Mesothelial cell of epicardium (in vitro differentiated cells): ENCODE measurements at places on chromosomes 1 and 21. TPM values are rescaled to one million over a fixed set of nuclear protein-coding genes. Genes with fewer than 3 reads are reported as not detected.
A peak's percentile ranks its signal among the peaks of the same experiment; 100 is the strongest.

DNA sequence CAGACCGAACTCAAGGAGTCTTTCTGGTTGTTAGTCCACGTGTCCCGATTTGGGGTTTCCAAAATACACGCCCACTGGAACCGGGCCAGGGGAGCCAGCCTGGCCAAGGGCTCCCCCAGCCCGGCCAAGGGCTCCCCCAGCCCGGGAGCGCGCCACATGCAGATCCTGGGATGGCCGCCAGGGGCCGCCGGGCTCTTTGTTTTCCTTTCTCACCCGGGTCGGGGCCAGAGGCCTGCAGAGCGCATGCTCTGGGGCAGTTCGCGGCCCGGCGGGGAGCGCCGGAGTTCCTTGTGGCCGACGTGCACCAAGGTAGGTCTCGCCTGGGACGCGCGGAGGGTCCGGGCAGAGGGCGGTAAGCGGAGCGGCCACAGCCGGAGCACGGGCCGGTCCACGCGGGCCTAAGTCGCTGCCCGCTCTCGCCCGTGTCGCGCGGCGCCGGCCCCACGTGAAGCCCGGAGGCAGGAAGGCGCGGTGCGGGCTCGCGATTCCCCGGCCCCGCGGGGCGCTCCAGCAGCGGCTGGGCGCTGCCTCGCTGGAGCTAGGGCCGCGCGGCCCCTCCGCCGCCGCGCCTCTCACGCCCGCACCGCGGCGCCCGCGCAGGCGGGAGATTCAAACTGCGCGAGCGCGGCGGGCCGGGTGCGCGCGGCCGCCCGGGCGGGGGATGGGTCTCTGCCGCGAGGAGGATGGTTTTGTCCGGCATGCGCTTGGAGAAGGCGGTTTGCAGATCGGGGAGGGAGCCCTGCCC, 12.3 kb downstream of the RCC1 start:
- H3K27me3 ChIP-seq: no peaks in the 10 kb centered on the region
- peaks cover 21% of the 10 kb centered on the region for H3K4me1 ChIP-seq
- peak; percentile 81 for DNase-seq
- H3K4me3 ChIP-seq: peak overlapping the region; percentile 80
- peaks cover 5% of the 10 kb centered on the region for H3K36me3 ChIP-seq

GRCh38 chr1:51131185-51131584, 29.2 kb downstream of the C1orf185 start:
- no peak for DNase-seq
- H3K36me3 ChIP-seq: no peaks in the 10 kb centered on the region
- no peak overlapping the region for H3K27ac ChIP-seq
- no peaks in the 10 kb centered on the region for H3K4me1 ChIP-seq
- H3K4me3 ChIP-seq: no peak overlapping the region

- no peak overlapping the region for H3K27ac ChIP-seq
- H3K4me1 ChIP-seq: no peaks in the 10 kb centered on the region
- H3K4me3 ChIP-seq: no peak overlapping the region
- peaks cover 87% of the 10 kb centered on the region for H3K27me3 ChIP-seq
- H3K36me3 ChIP-seq: no peaks in the 10 kb centered on the region
Measured at GRCh38 chr1:165253818-165254254, 102.7 kb downstream of the LMX1A start.

DNA sequence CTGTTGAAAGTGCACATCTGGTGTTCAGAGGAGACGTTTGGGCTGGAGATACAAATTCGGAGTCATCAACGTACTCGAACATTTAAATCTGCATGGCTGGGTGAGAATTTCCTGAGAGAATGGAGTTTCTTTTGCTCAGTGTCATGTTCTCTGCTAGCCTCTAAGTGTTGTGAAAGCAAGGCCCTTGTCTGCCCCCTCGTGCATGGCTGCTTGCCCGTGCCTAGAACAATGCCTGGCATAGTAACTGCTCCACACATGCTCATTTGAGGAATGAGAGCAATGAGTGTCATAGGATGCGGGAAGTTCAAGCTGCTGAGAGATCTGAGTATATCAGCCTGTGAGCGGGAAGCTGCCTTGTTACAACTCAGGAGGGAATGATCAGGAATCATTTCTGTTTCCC, 171.1 kb upstream of the CSF3R start:
- H3K4me1 ChIP-seq: no peaks in the 10 kb centered on the region
- DNase-seq: no peak
- H3K36me3 ChIP-seq: no peaks in the 10 kb centered on the region
- H3K27me3 ChIP-seq: peaks cover 79% of the 10 kb centered on the region
- H3K4me3 ChIP-seq: no peak overlapping the region

The ICOSLG gene
- 3.8 to 4.4 TPM (median 4.2 TPM) in 3 replicates for total RNA-seq

The REN gene
- 0.29 to 0.41 TPM in 2 of 3 replicates, not detected in the other for total RNA-seq

The PSEN2 gene
- total RNA-seq: 12.4 to 14.0 TPM (median 13.4 TPM) in 3 replicates
